Right atrium auricular region (tissue), 2 donors: ENCODE measurements at places on chromosomes 11 and 22.

- DNase-seq, result no peak
These were observed 540 bp downstream of the MS4A14 start for GRCh38 chr11:60396799-60397198.

- DNase-seq, result no peak
These were observed 6.1 kb downstream of the CDC42EP1 start for GRCh38 chr22:37566329-37566837.

DNA sequence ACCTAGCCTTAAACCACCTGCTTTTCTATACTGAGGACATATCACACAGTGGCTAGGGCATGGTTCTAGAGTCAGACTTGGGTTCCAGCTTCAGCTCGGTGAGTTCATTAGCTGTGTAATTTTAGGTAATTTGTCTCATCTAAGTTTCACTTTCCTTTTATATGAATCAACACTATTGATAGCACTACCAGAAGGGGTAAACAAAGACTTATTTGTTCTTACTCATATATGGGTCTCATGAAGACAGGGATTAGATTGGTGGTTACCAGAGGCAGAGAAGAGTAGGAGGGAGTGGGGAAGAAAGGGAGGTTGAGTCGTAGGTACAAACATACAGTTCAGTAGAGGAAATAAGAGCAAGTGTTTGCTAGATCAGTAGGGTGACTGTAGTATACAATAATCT is 924.7 kb downstream of the OPCML start:
- no peak for DNase-seq

DNA sequence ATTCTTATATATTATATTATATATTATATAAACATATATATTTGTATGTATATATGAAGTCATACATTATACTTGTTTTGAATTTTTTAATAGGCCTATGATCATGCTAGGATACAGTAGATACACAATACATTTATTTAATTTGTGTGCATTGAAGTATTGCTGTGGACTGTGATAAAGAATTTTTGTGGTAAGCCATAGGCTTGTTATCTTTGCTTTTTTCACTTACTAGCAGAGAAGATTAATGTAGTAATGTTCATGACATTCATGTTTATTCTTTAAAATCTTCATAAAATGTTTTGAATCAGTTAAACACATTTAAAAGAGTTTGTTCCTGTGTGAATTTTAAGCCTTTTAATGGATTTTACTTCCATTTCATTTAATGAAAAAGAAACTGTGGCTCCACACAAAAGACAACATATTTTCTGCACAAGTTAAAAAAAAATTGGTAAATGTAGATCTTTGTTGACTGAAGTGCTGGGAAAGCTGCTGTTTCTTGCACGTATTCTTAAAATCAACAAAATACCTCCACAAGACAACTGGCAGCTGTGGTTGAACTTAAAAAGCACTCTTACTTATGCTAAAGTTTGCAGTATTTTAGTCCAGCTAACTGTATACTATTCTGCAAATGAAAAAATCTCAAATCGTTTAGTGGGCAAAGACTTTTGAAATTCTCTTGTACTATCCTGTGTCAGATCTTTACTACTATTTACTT is 156.2 kb downstream of the TMEM135 start:
- DNase-seq, result no peak

DNA sequence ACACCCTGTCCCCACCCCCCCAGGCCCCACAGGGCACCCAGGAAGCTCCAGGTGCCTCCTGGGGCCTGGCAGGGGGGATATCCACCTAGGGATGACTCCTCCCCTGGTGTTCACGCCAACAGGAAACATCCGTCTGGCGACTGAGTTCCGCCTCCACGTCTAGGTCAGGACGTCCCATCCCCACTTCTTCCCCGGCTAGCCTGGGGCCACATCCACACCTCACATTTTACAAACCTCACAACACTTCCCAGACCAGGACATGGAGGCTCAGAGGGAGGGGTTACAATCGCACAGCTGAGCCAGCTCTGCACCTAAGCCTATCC is 21.0 kb downstream of the MAFF start:
- DNase-seq, result no peak

DNA sequence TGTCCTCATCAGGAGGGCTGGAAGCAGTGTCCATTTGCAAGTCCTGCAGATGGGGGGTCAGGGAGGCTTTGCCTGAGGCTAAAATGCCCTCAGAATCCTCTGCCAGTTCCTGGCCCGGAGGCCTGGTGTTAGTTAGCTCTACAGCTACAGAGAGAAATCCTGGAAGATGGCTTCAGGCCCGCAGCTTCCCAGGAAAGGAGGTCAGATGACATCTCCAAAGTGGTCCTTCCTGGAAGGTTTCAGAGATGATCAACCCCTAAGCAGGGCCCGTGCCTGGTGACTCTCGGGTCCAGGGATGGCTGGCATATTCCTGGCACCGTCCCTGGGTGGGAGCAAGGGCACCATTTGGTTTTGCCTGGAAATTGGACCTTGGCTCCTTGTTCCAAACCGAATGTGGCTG is 959.1 kb downstream of the BRD1 start:
- no peak for DNase-seq
